Islet precursor cell (in vitro differentiated cells): ENCODE measurements at places on chromosomes 5 and 9.

GRCh38 chr5:16090270-16090669, 89.3 kb downstream of the MARCHF11 start:
- DNase-seq = no peak

DNA sequence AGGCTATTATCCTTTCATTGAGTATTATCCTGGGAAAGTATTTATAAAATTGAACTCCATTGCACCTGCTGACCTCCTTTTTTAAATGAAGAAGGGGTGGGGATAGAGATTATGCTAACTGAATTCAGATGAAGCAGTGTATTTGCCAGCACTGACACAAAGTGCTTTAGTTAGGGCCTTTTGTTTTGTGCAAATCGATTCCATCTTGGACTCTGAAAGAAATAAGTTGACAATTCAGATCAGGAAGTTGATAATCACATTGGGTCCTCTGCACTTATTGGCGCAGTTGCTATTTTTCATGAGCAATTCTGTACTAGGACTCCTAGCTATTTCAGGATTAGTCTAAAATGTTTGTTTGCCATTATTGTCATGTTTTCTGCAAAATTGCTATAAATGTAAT, 101.6 kb upstream of the FSD1L start:
- no peak for DNase-seq

- DNase-seq = no peak
Measured at GRCh38 chr5:60444661-60445360, 255.2 kb downstream of the DEPDC1B start.

- no peak for DNase-seq
Measured at GRCh38 chr5:69149676-69150010, 17.3 kb upstream of the CCNB1 start.

GRCh38 chr9:131889437-131890251, 149.8 kb upstream of the RAPGEF1 start:
- DNase-seq = no peak
